ENCODE measurements at places on chromosomes 1 and 21.

DNA sequence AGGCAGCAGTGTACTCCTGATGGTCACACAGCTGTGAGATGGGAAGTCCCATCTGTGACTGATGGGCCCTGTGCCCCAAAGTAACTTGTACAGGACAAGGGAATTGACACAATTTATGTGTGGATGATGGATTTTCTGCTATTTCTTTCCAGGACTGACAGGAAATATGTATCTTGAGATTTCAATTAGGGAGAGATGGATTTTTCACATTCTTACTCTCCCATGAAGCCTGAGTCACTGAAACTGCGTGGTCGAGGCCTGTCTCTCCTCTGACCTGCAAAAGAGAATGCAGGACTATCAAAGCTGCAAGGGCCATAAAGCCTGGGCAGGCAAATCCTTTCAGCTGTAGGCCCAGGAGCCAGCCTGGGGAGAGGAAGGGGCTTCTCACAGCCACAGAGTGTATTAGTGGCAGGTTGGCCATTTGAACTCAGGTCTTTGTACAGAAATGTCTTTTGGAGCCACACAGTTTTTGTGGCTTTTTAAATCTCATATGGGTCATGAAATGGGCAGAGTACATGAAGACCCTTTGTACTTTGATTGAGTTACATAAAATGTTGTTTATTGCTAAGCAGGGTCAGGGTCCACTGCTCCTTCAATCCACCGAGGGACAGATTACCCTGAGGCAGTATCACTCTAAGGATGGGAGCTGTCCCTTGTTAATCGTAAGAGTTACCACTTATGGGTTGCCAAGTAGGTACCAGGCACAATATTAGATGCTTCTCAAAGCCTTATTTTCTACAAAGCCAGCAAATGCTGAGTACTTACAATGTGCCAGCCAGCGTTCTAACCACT is 14.8 kb downstream of the ALX3 start:
- no peak for DNase-seq

- DNase-seq, result no peak
These were observed 394.4 kb downstream of the PTPRU start for GRCh38 chr1:29630756-29631155.

DNA sequence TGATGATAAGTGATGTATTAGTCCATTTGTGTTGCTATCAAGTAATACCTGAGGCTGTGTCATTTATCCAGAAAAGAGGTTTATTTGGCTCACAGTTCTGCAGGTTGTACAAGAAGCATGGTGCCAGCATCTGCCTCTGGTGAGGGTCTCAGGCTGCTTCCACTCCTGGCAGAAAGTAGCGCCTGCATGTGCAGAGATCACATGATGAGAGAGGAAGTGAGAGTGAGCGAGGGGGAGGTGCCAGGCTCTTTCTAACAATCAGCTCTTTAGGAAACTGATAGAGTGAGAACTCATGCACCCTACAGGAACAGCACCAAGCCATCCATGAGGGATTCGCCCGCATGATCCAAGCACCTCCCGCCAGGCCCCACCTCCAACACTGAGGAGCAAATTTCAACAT is 2.2 kb upstream of the FHAD1 start:
- no peak for DNase-seq

DNA sequence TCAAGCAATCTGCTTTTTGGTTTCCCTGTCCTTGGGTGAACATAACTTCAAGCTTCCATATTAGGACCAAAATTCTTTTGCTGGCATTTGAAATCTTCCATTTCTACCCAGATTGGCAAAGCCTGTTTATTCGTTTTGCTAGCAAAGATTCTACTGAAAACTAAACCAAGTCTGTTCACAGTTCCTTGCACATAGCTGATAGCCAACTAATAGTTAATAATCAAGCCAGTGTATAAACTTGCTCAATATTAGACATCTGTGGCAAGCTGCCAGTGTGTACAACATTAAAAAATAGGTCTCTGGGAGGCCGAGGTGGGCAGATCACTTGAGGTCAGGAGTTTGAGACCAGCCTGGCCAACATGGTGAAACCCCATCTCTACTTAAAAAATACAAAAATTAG is 6.3 kb downstream of the APP start:
- DNase-seq, result no peak

DNA sequence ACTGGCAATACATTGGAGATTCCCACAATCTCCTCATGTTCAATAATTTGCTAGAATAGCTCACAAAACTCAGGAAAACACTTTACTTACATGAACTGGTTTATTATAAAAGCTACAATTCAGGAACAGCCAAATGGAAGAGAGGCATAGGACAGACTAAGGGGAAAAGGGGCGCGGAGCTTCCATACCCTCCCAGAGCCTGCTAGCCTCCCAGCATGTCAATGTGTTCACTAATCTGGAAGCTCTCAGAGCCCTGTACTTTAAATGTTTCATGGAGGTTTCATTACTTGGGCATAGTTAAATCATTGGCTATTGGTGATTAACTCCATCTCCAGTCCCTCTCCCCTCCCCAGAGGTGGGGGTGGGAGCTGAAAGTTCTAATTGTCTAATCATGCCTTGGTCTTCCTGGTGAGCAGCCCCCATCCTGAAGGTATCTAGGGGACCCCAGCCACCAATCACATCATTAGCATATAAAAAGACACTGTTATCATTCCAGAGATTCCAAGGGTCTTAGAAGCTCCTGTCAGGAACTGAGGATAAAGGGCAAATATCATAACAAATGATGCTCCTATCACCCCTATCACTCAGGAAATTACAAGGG is 10.9 kb upstream of the DMRTB1 start:
- DNase-seq, result no peak

DNA sequence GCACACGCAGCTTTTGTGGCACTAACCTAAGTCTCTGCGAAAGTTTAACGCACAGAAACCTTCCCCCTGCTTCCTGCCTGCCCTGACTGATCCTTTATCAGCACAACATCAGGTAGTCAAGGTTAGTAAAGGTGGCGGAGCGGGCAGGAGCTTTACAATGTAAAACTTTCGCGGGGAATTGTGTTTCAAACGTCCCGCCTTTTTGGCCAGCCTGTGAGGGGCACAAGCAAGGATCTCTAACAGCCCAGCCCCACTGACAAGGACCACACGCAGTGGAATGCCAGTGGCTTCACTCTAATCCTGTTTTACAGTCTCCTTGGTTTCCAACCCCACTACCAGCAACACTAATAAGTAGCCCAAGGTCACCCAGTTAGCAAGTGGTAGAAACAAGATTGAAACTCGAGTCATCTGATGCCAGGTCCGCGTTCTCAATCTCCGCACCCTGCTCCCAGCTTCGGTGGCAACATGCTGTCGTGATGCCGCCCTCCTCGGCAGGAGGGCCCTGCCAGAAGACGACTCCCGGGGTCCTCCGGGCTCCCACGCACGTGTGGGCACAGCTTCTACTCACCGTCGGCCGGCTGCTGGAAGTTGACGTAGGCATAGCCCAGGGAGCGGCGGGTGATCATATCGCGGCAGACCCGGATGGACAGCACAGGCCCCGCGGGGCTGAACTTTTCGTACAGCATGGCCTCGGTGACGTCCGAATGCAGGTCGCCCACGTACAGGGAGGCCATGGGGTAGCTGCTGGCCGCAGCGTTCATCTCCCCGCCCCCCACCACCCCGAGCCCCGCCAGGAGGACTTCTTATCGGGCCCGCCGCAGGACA is 1.2 kb downstream of the PABPC4 start:
- peak; percentile 24 for DNase-seq

- no peak for DNase-seq
These were observed 5.3 kb downstream of the HES2 start for GRCh38 chr1:6414443-6414844.

DNA sequence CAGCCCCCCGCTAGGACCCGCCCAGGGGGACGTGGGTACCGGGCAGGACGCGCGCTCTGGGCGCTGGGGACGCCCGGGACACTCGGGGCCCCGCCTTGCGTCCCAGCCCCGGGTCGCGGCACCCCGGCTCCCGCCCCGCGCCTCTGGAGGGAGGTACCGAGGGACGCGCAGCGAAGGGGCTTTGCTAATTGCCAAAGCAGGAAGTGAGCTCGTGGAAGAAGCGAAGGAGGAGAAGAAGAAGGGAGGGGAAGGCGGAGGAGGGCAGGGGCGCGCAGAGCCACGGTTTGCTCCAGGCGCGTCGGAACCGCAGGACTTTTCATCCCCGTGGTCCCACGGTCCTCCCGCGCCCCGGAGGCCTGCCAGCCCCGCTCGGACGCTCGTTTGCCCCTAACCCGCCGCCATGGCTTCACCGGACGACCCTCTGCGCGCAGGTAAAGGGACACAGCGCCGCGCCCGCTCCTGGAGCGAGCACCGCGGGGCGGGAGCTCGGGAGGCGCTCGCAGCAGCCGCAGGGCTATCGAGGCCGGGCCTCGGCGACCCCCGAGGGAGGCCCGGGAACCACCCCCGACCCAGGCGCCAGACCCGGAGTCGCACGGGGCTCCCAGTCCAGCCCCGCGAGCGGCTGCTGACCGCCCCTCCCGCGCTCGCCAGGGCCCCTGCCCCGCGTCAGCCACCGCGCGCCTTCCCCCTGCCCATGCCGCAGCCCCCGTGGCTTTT is 1.3 kb downstream of the EDARADD start:
- peak; percentile 21 for DNase-seq

GRCh38 chr1:93738926-93739325 is 57.3 kb upstream of the BCAR3 start:
- DNase-seq, result no peak

DNA sequence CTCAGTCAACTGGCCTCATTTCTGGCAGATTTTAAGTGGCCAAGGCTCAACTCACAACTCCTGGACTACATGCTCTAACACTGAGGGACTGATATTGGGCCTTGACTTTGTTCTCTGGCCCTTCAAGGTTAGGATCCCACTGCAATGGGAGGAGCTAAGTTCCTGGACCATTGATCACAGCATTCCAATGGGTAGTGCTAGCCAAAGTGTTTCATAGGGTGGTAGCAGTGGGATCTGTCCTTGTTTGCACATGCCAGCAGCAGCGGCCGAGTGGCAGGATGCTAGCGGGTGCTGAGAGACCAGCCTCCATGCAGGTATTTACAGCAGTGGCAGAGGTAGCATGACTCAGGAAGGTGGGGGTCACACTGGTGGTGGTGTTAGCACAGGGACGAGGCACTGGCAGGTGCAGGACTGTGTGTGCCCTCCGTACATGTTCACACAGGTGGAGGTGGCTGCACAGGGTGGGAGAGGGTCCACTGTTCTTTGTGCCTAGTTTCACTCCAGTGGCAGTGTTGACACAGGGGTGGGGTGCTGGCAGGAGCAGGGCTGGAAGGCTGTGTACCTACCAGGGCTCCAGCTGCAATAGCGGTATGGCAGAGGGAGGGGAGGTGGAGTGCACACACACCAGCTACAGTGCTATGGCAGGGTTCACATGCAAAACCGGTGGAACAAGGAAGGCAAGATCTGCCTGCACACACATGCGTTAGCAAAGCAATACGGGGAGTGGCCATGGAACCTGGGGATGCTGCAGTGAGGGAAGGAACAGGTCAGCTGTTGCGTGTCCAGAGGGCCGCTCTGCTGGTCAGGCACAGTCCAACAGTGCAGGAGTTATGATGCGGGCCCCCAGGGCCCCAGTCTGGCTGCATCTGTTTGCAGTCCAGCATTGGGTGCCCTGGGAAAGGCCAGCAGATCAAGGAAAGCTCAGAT is 51.7 kb downstream of the COL24A1 start:
- DNase-seq, result no peak

- DNase-seq, result no peak
These were observed 82.2 kb downstream of the RIPK4 start for GRCh38 chr21:41684381-41685245.

DNA sequence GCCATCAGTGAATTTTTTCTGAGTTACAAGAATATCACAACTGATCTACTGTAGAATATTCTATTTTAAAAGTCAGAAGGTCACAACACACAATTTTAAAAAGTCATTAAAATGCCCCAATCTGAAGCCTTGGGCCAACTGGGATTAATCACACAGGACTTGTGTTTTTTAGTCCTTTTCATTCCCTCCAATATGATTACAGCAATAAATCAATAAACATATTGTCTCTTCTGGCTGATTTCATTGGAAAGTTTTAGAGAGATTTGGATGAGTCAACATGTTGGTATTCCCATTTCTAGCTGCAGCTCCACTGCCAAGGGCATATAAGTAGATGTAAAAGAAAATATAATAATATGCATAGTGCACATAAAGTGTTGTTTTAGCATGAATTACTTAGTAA is 85.8 kb downstream of the NIBAN1 start:
- DNase-seq, result no peak

GRCh38 chr21:21210552-21210951 is 212.3 kb downstream of the NCAM2 start:
- DNase-seq, result no peak

DNA sequence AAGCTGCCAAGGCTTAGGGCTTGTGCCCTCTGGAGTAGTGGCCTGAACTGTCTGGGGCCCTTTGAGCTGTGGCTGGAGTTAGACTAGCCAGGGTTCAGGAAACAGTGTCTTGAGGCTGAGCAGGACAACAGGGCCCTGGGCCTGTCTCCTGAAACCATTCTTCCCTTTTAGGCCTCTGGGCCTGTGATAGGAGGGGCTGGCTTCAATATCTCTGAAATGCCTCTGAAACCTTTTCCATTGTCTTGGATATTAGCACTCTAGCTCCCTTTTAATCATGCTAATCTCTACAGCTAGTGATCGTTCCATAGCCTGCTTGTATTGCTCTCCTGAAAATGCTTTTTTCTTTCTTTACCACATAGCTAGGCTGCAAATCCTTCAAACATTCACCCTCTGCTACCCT is 135.3 kb downstream of the ADGRL4 start:
- DNase-seq, result no peak

- no peak for DNase-seq
These were observed 126.8 kb upstream of the ZNF644 start for GRCh38 chr1:91148641-91149069.

DNA sequence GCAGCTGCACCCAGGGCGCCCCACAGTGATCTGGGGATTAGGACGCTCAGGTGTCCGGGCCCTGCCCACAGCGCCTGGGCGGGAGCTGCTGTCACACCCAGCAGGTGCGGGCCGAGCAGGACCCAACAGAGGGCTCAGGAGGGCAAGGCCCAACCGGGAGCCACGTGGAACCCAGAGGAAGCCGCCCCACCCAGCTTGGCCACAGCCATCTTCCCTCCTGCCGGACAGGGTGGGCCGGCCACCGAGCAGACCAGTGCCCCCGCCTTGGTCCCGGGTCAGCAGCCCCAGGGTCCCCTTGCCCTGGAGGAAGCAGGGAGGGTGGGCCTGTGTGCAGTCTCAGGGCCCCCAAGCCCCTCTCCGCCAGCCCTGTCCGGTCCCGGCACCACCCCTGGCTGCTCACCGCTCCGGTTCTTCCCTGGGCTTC is 6.3 kb upstream of the TTLL10 start:
- no peak for DNase-seq

DNA sequence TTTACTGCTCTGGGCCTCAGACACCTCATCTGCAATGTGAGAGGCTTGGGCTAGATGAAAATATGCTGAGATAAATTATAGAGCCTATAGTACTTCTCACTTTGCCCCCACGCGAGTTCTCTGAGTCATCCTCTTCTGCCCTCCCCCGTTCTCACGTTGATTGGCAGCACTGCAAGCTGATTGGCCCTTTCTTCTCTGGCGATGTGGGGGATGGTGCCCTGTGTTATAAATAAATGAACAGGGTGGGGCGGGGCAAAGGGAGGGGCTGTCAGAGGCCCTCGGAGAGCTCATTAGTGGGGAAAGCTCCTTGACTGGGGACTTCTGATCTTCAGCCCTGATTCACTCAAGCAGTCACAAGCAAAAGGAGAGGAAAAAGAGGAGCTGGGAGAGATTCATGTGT is 64.3 kb upstream of the ZC3H12A start:
- DNase-seq, result no peak

GRCh38 chr21:36636439-36636838 is 62.5 kb upstream of the SIM2 start:
- DNase-seq, result no peak

- no peak for DNase-seq
These were observed at the start of gene DMBX1 for GRCh38 chr1:46489638-46490405. TSS of gene DMBX1 (plus strand) at chr1:46489836. CDS start at chr1:46507011, 17,175 bp downstream.
